SK-MEL-5 (cell line): ENCODE measurements at places on chromosomes 11 and 22. TPM values are rescaled to one million over a fixed set of nuclear protein-coding genes. Genes with fewer than 3 reads are reported as not detected.
A peak's percentile ranks its signal among the peaks of the same experiment; 100 is the strongest.

DNA sequence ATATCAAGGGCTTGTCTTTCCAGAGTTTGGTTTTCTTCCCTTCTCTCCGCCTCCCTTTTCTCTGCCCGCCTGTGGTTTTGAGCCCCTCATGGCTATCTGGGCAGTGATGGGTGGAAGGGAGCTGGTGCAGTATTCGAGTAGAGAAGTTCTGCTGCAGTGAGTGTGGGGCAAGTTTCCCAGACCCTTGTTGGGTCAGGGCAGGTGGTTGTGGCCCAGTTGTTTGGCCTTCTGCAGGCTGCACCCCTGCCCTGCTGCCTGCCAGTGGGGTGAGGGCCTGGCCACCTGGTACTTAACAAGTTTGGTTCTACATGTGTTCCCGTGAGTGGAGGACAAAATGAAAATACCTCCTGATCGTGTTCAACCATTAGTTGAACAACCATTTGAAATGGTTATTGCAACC, 65.2 kb downstream of the PTPRJ start:
- DNase-seq = no peak

- no peak for DNase-seq
Measured at GRCh38 chr11:213111-213510, 5.6 kb downstream of the RIC8A start.

DNA sequence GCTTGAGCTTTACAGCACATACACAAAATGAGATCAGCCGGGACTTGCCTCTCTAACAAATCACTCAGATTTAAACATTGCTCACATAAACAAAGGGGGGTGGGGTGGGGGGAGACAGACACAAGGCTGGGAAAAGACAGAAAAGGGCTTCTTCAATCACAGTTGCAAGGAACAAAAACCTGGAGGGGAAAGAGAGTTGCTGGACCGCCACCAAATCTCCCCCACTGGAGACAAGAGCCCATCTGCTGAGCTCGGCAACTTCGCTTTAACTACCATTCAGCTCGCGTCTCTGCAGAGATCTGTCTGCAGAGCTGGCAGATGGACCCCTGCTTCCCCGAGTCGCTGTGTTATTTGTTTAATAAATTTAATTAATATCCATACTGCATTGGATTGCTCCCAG, 165.0 kb downstream of the RCN1 start:
- DNase-seq = no peak

- no peak for DNase-seq
Measured at GRCh38 chr22:17265649-17266248, 46.5 kb upstream of the ADA2 start.

GRCh38 chr22:37643225-37643847, 3.9 kb downstream of the SH3BP1 start:
- peak; percentile 85 for DNase-seq

- DNase-seq = no peak
Measured at GRCh38 chr11:64543818-64544217, 47.2 kb upstream of the SLC22A12 start.

DNA sequence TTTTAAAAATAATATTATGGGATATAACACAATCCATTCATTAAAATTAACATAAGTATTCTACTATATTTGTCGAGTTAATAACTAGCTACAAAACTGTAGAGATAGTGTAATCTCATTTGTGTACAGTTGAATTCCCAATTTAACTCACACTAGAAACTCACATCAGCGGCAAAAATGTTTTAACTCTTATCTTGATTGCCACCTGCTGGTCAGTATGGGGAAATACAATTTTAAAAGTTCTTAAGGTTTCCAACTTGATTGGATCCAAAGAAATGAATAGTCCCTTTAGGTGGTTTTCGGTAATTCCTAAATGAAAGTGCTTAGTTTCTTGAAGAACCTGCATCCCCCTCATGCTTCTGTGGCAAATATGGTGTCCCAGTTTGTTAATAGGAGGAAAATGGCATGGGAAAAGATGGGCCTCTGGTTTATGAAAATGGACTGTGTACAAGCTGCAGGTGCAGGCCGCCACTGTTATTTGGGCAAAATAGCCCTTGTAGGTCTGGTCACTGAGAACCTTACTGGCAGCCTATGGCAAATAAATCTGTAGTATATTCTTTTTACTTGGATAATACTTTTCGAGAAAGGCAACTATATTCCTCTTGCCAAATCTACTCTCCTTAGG, 33.7 kb upstream of the SLC17A6 start:
- DNase-seq = peak; percentile 64

GRCh38 chr11:30960387-30960992, 374.3 kb upstream of the MPPED2 start:
- peak; percentile 61 for DNase-seq

DNA sequence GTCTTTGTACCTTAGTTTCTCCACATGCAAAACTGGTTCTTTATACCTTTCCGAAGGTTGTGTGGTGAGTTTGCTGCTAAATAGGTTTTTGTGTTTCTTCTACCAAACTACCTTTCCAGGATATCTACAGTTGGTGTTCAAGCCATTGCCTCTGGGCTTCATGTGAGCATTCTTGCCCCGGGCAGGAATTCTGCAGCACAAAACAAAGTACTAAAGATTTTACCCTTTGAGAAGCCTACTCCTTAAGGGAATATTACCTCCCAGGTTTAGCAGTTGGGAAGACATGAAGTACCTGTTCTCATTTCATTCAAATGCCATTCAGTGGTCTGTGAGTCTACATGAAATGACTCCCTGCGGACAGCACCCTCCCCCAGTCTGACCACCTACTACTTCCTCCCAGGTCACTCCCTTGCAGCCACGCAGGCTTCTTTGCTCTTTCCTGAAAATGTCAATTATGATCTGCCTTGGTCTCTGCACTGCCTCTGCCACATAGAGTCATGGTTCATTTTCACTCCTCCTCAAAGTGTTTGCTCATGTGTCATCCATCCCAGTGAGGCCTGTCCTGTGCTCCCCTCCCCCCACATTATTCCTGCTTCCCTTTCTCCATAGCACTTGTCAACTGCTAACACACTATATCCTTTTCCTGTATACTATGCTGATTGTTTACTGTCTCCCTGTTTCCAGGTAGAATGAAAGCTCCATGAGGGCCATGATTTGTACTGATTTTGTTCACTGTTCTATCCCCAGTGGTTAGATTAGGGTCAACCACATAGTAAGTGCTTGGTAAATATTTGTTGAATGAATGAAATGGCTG, 36.9 kb downstream of the PACS1 start:
- DNase-seq = no peak

- DNase-seq = peak; percentile 8
Measured at GRCh38 chr11:90373971-90374370, 151.1 kb upstream of the CHORDC1 start.

- DNase-seq = no peak
Measured at GRCh38 chr11:68683536-68684384, 584 bp upstream of the GAL start.

GRCh38 chr11:120925944-120926343, 98.0 kb upstream of the TBCEL start:
- no peak for DNase-seq

- DNase-seq = peak; percentile 62
Measured at GRCh38 chr22:50269970-50270665, at the start of gene MAPK11. MAPK11 (minus strand) TSS chr22:50270380; CDS start chr22:50270292, 88 bp downstream.

GRCh38 chr11:63769042-63769713, 603 bp upstream of the ZFTA start:
- DNase-seq = peak; percentile 14

- no peak for DNase-seq
Measured at GRCh38 chr11:119460582-119460981, 37.6 kb upstream of the THY1 start.

GRCh38 chr22:23836692-23837495, 1.9 kb downstream of the DERL3 start:
- no peak for DNase-seq

DNA sequence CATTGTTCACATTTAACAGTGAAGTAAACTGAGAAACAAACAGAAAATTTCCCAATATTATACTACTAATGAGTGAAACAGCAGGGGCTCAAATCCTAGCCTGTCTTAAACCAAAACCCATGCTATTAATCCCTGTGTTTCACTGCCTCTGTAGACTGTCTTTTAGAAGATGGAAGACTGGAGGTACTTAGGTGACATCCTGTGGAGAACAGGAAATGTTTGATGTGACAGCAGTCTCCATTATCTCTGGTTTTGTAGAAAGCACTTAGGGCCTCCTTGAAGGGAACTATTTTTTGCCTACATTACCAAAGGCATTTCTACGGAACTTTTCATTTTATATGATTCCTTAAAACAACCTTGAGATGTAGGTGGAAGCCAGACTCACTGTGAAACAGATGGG, 288.1 kb upstream of the SORL1-AS1 start:
- DNase-seq = no peak

DNA sequence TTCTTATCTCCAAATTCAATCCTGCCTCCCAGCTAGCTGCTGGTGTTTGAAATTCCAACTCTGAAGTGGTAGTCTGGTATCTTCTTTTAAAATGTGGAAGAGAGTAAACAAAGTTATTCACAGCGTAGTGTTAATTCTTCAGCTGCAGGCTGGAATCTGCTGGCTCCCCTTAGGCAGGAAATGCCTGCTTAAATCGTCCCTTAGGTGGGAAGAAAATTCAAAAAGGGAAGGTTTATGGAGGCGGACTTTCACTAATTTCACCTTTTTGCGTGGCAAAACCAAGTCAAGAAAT, 439.0 kb upstream of the CCDC90B start:
- no peak for DNase-seq

DNA sequence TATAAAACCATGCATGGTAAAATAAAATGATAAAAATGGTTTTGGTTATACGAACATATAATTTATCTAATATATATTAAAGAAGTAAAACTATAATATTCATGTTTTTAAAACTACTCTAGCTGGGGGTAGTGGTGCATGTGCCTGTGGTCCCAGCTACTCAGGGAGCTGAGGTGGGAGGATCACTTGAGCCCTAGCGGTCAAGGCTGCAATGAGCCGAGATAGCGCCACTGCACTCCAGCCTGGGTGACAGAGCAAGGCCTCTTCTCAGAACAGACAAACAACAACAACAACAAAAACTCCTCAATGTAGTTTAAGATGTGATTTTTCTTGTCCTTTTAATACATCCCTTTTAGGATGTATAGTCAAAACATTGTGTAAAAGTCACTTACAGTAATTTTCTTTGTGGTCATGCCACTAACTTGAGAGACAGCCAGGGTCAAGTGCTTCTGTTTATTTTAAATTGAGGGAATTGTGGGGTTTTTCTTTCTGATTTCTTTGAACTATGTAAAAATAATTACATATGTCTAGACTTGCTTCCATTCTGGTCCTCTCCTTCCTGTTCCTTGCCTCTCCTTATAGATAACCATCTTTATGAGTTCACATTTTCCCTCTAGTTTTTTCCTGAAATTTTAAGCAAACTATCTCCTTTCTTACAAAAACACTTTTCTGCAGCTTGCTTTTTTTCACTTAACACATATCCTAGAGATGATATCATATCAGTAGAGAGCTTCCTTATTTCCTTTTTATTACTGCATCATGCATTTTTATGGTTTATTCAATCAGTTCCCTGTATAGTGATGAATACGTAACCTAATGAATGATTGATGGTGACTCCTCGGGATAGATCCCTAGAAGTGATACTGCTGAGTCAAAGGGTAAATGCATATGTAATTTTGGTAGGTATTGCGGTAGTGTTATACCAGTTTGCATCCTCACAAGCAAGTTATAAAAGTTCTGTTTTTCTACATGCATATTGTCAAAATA, 9.1 kb downstream of the OR2AT4 start:
- DNase-seq = no peak

GRCh38 chr11:45646275-45646927, 19.0 kb downstream of the CHST1 start:
- peak; percentile 58 for DNase-seq

GRCh38 chr11:61539006-61539405, 30.5 kb downstream of the LRRC10B start:
- no peak for DNase-seq

DNA sequence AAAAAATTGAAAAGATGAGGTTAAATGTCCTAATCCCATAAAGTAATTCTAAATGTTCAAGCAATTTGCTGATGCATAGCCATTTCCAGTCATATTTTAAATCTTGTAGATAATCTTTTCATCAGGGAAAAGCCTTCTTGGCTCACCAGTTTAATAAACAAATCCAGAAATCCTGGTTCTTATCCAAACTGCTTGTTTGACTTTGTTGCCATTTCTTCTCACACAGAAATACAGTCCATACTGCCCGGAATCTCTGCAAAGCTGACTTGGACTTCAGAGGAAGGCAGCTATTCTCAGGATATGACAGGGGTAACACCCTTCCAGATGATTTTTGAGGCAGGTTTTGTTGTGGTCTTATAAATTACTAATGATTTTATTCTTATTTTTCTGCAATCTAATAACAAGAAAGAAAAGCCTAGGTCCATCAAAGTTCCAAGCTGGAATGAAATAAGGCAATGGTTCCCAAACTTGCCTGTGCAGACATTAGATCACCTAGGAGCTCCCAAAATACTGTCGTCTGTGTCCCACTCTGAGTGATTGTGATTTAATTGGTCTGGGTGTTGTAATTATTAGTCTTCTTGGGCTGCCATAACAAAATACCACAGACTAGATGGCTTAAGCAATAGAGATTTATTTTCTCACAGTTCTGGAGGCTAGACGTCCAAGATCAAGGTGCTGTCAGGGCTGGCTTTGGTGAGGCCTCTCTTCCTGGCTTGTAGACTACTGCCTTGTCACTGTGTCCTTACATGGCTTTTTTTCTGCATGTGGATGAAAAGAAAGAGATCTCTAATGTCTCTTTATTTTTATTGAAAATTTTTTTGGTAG, 55.1 kb upstream of the RCE1 start:
- no peak for DNase-seq

DNA sequence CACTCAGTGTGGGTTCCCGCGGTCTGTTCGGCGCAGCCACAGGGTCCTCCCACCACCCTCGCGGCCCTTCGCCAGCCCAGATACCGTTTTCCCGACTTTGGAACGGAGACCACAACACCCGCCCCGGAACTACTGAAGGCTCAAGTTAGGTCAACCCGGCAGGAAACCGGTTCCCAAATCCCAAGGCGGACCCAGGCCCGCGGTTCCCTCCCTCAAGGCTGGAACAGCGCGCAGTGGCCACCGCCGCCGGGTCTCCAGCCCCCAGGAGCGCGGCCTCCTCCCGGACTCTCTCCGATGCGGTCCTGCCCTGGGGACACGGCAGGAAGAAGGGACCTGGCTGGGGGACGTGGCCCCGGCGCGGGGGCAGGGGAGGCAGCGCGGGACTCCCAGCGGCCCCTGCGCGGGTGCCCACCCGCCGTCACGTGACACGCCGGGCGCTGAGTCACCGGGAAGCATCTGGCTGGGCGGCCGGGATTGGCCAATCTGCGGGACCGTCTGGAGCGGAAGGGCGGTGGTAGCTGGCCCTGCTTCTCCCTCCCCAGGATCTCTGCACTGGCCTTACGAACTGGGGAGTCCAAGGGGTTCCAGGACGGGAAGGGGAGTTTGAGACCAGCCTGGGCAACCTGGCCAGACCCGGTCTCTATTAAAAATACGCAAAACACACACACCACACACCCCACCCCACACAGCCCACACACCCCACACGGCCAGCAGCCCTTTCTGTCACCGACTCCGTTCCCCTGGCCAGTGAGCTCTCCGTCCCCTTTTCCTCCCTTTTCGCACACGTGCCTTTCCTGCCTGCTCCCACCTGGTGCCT, 21.5 kb upstream of the MALAT1 start:
- DNase-seq = peak; percentile 91

Gene NLRX1
- total RNA-seq = 8.7 and 11.5 TPM in 2 replicates

Gene RBMXL2
- not detected in 2 replicates for total RNA-seq

Gene MUC5B
- 0.21 and 0.35 TPM in 2 replicates for total RNA-seq

Gene DDTL
- total RNA-seq = 1.6 and 1.8 TPM in 2 replicates

Gene CTSF
- total RNA-seq = 35.2 and 43.1 TPM in 2 replicates

Gene CARS1
- total RNA-seq = 103 and 109 TPM in 2 replicates

Gene DNAJB7
- total RNA-seq = not detected in 2 replicates

Gene GLB1L2
- 0.48 and 1.1 TPM in 2 replicates for total RNA-seq

Gene USP28
- total RNA-seq = 26.0 and 34.7 TPM in 2 replicates

Gene KCNJ1
- total RNA-seq = not detected in 2 replicates

Gene TNNT3
- total RNA-seq = not detected in 2 replicates

Gene MADD
- total RNA-seq = 15.7 and 16.2 TPM in 2 replicates

Gene SMTNL1
- not detected in 2 replicates for total RNA-seq

Gene TMEM184B
- 12.7 and 14.7 TPM in 2 replicates for total RNA-seq

Gene CEP126
- total RNA-seq = 0.26 and 0.35 TPM in 2 replicates
